ENCODE measurements at places on chromosomes 6 and 20.

GRCh38 chr20:6812530-6812929, 45.0 kb downstream of the BMP2 start:
- DNase-seq: no peak

- no peak for DNase-seq
These were observed 166.4 kb upstream of the NT5E start for GRCh38 chr6:85283436-85283835.

DNA sequence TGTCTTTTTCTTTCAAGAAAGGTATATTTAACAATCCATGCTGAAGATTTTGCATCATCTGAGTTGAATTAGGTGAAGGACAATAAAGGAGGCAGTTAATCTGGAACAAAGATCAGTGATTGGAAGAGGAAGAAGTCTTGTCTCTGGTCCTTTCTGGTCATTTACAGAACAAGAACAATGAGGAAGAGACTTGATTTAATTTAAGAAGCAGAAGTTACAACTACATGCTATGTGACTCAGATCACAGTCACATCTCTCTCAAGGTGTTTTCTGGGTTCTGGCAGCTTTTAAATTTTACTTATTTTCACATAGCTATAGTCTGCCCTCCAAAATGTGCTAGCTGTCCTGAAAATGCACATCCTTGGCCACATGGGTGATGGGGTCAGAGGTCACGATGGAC, 53.5 kb upstream of the DEK start:
- no peak for DNase-seq

GRCh38 chr6:106773522-106773921, 144.1 kb downstream of the QRSL1 start:
- no peak for DNase-seq

GRCh38 chr6:159201336-159201735, 32.1 kb downstream of the FNDC1 start:
- DNase-seq: no peak

GRCh38 chr6:114055763-114056162, 84.8 kb upstream of the HDAC2 start:
- no peak for DNase-seq

DNA sequence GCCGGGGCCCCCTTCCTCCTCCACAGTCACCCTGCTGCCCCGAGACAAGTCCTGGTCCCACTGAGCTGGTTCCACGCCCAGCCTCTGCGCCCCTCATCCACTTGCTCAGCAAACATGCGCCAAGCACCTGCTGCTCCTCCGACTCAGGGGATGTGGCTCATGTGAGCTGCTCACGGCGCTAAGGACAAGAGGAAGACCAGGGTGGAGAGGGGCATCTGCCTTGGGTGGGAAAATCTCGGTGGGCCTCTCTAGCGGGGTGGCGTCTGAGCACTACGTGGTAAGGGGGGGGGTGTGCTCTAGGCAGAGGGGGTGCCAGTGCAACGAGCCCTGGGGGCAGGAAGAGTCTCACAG, 4.5 kb downstream of the LAMA5 start:
- DNase-seq: no peak

GRCh38 chr6:136873748-136874147, 48.4 kb upstream of the SLC35D3 start:
- no peak for DNase-seq

- DNase-seq: no peak
These were observed 15.4 kb downstream of the SNPH start for GRCh38 chr20:1281279-1282057.
